ENCODE measurements at places on chromosomes 1 and 21. TPM values are rescaled to one million over a fixed set of nuclear protein-coding genes. Genes with fewer than 3 reads are reported as not detected.

DNA sequence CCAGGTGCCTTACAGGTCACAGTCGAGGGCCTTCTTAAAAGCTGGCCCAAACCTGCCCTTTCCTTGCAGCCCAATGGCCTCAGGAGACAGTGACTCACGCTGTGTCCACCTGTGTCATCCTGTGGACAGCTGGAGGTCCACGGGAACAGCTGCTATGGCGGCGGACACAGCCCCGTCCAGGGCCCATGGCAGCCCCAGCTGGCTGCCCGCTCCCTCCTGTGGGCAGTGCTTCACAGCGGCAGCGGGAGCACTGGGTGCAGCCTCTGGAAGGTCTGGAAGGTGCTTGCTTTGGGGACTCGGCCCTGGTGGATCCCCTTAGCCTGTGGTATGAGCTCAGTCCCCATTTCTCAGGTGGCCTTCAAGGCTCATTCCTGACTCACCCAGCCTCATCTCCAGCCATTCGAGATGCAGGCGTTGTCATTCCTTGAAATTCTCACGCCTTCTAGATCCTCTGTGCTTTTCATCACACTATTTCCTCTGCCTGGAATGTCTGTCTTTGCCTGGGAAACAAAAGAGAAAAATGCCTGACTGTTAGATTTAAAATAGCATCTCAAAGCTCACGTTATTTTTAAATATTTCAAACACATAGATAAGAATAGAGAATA is 86.8 kb downstream of the KIF26B start:
- H3K4me1 ChIP-seq: no peaks in the 10 kb centered on the region
- no peaks in the 10 kb centered on the region for H3K27me3 ChIP-seq
- no peak overlapping the region for H3K4me3 ChIP-seq
- no peak overlapping the region for H3K27ac ChIP-seq
- no peak for DNase-seq
- no peaks in the 10 kb centered on the region for H3K36me3 ChIP-seq

The HSPG2 gene
- 216 TPM for total RNA-seq

The MATN1 gene
- not detected for total RNA-seq

The GPR37L1 gene
- 0.06 TPM for total RNA-seq

- H3K27ac ChIP-seq: no peak overlapping the region
- H3K4me3 ChIP-seq: no peak overlapping the region
- DNase-seq: no peak
- no peaks in the 10 kb centered on the region for H3K27me3 ChIP-seq
Observed at GRCh38 chr1:190738317-190738716, 260.7 kb upstream of the BRINP3 start.

DNA sequence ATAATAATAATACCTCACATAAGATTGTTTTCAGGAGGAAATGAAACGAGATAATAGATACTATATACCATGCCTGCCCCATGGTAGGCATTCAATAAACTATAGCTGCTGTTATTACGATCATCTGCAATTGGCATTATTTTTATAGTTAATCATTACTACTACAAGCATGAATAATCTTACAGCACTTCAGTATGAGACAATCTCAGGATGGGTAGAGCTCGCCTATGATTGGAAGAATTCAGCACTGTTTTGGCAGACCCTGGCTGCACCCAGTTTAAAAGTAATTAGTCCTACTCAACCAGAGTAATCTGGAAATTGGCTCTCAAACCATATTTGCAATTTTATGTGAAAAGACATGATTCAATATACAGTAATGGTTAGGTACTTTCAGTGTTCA is 105.0 kb upstream of the DPYD start:
- H3K27ac ChIP-seq: no peak overlapping the region
- no peaks in the 10 kb centered on the region for H3K27me3 ChIP-seq
- no peaks in the 10 kb centered on the region for H3K4me1 ChIP-seq
- DNase-seq: no peak
- no peaks in the 10 kb centered on the region for H3K36me3 ChIP-seq
- H3K4me3 ChIP-seq: no peak overlapping the region

The COL6A1 gene
- 148 TPM for total RNA-seq

DNA sequence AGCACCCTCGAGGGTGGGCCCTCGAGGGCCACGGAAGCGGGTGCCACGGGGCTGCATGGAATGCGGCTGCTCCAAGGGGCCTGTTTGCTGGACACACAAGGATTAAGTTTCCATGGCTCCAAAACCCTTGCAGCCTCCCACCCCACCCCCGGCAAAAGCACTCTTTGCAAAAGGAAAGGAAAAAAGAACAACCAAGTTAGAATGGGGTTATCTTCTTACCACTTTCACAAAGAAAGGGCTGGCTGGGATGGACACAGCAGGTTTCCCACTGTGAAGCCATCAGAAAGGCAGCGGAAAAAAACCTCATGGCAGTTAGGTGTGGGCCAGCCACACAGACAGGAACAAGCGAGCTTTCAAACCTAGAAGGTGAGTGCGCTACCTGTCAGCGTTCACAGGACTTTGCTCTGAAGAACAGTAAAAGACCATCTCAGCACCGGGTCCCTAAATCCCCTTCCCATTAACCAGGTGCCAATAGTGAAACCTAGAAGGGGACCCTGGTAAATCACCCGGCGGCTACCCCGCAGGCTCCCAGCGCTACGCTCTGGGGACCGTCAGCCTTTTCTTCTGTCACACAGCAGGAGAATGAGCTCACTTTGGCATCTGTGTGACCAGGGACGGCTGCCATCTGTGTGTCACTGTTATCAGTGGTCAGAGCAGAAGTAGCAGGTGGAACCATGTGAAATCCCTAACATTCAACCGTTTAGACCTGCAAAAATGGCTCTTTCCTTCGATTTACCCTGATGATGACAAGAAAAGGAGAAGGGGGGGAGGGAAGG is 93.0 kb downstream of the SIM2 start:
- no peaks in the 10 kb centered on the region for H3K4me1 ChIP-seq
- no peak overlapping the region for H3K4me3 ChIP-seq
- no peaks in the 10 kb centered on the region for H3K36me3 ChIP-seq
- no peak overlapping the region for H3K27ac ChIP-seq
- no peak for DNase-seq
- H3K27me3 ChIP-seq: no peaks in the 10 kb centered on the region

The CFHR3 gene
- 0.24 TPM for total RNA-seq

DNA sequence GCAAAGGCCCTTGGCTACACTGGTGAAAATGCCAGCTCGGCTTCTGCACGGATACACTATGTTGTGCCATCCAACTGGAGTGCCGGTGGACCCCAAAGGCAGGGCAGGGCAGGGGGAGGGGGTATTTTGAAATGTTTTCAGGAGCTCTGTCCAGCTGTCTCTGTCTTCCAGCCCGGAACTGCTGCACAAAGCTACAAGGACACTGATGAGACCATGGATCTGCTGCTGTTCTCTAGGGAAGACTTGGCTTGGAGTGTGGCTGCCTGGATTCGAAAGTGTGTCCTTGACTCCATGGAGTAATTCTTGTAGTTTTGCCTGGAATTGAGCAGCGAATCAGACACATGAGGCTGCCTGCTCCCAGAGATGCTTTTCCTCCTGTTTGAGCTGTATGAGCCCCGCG is 42.4 kb downstream of the TTC39A start:
- no peak for DNase-seq
- no peak overlapping the region for H3K27ac ChIP-seq
- H3K36me3 ChIP-seq: peaks cover 7% of the 10 kb centered on the region

DNA sequence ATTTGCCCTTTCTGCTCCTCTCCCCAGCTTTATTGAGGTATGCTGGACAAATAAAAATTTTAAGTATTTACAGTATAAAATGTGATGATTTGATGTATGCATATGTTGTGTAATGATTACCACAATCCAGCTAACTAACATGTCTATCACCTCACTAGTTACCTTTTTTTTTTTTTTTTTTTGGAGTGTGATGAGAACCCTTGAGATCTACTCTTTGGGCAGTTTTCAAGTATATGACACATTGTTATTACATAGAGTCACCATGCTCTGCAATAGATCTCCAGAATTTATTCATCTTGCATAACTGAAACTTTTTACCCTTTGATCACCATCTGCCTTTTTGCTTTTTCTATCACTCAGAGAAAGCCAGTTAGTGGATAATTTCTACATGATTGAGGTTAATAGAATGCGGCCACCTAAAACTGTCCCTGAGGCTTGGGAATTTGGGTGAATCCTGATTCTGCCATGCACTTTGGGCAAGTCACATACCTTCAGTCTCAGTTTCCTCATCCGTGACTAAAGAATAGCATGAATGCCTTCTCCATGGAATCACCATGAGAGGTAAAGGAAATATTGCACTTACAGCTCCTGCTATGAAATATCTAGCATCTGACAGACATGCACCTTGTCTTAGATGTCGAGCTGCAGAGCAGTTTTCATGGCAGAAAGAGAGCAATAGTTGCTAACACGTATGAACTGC is 295.2 kb downstream of the DISC1 start:
- H3K27ac ChIP-seq: no peak overlapping the region
- no peaks in the 10 kb centered on the region for H3K27me3 ChIP-seq
- no peak for DNase-seq
- H3K36me3 ChIP-seq: no peaks in the 10 kb centered on the region
- peaks cover 7% of the 10 kb centered on the region for H3K4me1 ChIP-seq
- no peak overlapping the region for H3K4me3 ChIP-seq

GRCh38 chr21:14567331-14568279 is 21.5 kb upstream of the SAMSN1 start:
- DNase-seq: no peak
- no peak overlapping the region for H3K27ac ChIP-seq
- H3K27me3 ChIP-seq: no peaks in the 10 kb centered on the region
- H3K36me3 ChIP-seq: no peaks in the 10 kb centered on the region
- no peak overlapping the region for H3K4me3 ChIP-seq

The C8B gene
- 1.2 TPM for total RNA-seq

DNA sequence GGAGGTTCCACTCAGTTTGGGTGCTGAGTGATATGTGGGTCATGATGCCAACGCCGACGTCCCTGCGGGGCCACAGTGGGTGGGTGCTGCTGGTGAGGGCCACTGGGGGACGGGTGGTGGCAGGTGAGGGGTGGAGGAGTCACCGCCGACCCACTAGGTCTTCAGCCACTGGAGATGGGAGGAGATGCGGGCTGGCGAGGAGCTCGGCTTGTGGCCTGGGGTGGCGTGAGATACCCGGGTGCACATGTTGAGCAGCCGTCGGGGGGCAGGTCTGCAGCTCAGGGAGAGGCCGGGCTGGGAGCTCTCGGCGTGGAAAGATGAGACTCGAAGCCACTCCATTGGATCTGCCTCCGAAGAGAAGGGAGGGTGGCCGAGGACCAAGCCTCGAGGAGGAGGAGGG is 40.5 kb downstream of the FAAP20 start:
- H3K27ac ChIP-seq: no peak overlapping the region
- DNase-seq: no peak
- no peak overlapping the region for H3K4me3 ChIP-seq
- peaks cover 7% of the 10 kb centered on the region for H3K4me1 ChIP-seq

GRCh38 chr1:56263908-56264307 is 315.5 kb downstream of the PLPP3 start:
- H3K27me3 ChIP-seq: no peaks in the 10 kb centered on the region
- H3K27ac ChIP-seq: no peak overlapping the region
- DNase-seq: no peak
- H3K4me3 ChIP-seq: no peak overlapping the region
- no peaks in the 10 kb centered on the region for H3K36me3 ChIP-seq

- DNase-seq: no peak
- H3K27me3 ChIP-seq: no peaks in the 10 kb centered on the region
Observed at GRCh38 chr1:79041666-79042065, 35.1 kb upstream of the ADGRL4 start.

DNA sequence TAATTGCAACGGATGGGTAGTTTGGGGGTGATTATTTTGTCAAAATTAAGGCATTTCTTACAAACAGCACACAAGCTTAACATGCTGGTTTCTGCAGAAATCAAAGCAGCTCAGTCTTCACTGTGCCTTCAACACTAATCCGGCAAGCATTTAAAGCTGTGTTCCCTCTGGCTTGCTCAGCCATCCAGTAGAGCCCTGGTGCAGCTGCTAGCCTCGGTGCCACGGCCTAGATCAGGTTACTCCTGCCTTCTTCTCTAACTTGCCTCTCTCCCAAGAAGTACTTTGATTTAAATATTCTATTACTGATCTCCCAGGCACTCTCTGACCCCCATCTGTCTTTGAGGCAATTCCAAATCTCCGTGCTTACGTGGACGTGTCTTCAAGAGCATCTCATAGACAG is 85.6 kb downstream of the GREM2 start:
- no peak overlapping the region for H3K4me3 ChIP-seq
- H3K27me3 ChIP-seq: no peaks in the 10 kb centered on the region
- no peaks in the 10 kb centered on the region for H3K36me3 ChIP-seq
- no peaks in the 10 kb centered on the region for H3K4me1 ChIP-seq

DNA sequence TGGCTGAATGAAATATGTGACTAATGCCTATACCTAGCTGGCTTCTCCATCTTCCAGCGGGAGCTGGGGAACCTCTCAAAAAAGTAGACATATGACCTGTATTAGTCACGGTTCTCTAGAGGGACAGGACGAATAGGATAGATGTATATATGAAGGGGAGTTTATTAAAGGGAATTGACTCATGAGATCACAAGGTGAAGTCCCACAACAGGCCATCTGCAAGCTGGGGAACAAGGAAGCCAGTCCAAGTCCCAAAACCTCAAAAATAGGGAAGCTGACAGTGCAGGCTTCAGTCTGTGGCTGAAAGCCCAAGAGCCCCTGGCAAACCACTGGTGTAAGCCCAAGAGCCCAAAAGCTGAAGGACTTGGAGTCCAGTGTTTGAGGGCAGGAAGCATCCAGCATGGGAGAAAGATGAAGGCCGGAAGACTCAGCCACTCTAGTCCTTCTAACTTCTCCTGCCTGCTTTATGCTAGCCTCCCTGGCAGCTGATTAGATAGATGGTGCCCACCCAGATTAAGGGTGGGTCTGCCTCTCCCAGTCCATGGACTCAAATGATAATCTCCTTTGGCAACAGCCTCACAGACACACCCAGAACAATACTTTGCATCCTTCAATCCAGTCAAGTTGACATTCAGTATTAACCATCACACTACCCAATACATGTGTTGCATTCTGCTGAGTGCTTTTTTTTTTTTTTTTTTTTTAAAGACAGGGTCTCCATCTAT is 19.6 kb downstream of the OLIG1 start:
- peaks cover 4% of the 10 kb centered on the region for H3K27me3 ChIP-seq
- no peaks in the 10 kb centered on the region for H3K36me3 ChIP-seq
- H3K27ac ChIP-seq: no peak overlapping the region
- DNase-seq: no peak
- H3K4me1 ChIP-seq: no peaks in the 10 kb centered on the region
